ENCODE measurements at places on chromosomes 12 and 14.
A peak's percentile ranks its signal among the peaks of the same experiment; 100 is the strongest.

DNA sequence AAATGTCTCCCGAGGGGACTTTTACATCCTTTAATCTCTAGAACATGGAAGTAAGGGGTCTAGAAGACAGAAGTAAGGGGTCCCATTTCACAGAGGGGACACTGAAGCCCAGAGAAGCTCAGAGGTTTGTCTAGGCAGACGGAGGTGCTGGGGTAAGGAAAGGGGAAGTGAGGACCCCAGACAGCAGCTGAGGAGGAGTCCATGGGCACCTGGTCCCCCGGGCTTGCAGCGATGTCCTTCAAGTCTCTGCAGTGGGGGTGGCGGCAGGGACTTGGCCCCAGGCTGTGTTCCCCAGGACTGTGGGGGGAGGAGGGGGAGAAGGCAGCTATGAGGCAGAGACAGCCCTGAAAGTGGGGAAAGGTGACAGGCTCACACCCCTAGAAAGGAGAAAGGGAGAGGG is 30.7 kb downstream of the DTX1 start:
- no peak for DNase-seq

GRCh38 chr14:103872481-103873113 is 25.2 kb upstream of the PPP1R13B start:
- DNase-seq: peak; percentile 6

- no peak for DNase-seq
These were observed 14.7 kb downstream of the RTL1 start for GRCh38 chr14:100888789-100889315.

DNA sequence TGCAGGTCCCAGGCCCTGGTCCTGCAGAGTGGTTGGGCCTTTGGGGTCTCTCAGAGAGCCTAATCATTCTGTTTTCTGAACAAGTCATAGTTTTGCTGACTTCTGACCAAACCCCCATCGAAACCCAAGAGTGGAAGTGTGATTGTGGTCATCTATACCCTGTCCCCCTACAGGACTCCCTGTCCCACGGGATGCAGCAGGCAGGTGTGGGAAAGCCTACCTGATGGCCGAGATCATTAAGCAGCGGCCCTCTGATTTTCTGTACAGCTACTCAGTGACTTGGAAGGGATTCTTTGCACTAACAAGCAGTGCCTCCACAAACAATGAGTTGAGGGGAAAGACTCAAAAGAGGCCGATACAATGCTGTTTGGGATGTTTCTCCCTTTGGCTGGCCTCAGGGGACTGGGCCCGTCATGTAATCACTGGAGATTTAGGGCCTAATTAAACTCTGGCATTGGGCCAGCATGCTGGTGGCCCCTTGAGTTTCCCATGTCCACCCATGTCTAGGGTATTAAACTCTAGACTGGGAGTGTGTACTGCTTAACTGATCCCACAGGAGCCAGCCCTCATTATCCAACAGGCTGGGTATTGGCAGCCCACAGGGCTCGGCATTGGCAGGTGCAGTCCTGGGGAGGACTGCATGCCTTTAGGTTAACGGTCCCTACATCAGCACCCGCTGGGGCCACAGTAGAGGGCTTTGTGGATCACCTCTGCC is 192.8 kb downstream of the ZFP36L1 start:
- no peak for DNase-seq

- no peak for DNase-seq
These were observed 105.1 kb downstream of the PTPN11 start for GRCh38 chr12:112523856-112524255.

- peak; percentile 41 for DNase-seq
These were observed 45.6 kb downstream of the SPTLC2 start for GRCh38 chr14:77570706-77571268.

Data from activated CD4-positive, alpha-beta T cell treated with anti-CD3 and anti-CD28 coated beads, Interleukin-2, amount 50 U/mL, for 16 hours (primary cell).